Muscle of leg (tissue), 16 donors: ENCODE measurements at places on chromosomes 3 and 15. TPM values are rescaled to one million over a fixed set of nuclear protein-coding genes. Genes with fewer than 3 reads are reported as not detected.

- peak; percentile 54 for DNase-seq
Observed at GRCh38 chr3:13621381-13622221, 72.7 kb downstream of the FBLN2 start.

- peak; percentile 27 for DNase-seq
Observed at GRCh38 chr3:188229177-188229576, 75.2 kb downstream of the LPP start.

DNA sequence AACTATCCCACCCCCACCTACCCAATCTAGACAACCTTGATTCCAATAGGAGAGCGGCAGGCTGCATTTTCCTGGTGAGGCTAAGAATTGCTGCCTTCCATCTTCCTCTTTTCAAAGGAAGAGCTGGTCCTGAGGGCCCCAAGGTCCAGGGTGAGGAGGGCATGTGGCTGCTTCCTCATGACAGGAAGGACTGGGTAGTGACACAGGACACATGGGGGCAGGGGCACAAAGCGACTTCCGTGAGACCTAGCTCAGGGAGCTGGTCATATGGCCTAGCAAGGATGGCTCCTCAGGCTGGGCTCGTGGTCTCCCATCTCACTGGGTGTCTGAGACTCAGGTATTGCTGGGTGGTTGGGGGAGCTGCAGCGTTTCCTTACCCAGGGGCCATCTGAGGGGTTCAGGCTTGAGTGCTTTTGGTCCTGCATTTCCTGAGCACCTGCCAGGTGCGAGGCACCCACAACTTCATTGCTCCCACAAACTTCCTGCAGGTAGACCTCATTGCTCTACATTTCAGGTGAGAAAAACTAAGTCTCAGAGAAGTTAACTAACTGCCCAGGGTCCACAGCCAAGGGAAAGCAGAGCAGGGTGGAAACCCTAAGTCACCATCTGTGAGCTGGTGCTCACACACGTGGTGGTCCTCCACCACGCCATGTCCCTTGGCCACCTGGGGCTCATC lies 160.0 kb upstream of the TLE3 start:
- peak; percentile 62 for DNase-seq

DNA sequence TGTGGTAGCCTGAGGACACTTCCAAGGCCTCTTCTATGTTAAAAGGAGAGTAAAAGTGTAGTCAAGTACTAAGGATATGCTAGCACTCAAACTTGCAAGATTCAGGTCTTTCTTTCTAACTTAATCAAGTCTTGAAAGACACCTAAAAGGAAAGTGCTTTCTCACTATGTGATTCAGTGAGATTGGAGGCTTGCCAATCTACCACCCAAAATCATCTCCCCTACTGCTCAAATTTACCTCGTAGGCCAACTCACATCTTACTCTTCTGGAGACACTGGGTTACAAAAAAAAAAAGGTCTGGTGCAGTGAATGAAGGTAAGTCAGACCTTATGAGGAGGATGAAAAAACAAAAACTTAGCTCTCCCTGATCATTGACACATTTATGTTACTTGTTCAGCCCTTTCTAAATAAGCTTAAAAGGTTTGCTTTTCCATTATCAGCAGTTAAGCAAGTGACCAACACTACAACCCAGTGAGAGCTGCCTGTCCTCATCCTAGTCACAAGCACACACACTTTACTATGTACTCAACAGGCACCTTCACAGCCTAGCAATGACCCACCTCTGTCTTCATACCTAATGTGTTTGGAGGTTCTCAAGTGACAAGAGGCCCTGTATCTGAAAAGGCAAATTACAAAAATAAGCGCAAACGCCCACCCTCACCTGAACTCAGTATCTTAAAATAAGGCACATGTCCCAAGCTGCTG lies 19.6 kb downstream of the SUMF1 start:
- no peak for DNase-seq

The EXD1 gene
- total RNA-seq, result not detected

The LYZL4 gene
- not detected for total RNA-seq

The MRPS22 gene
- 64.7 TPM for total RNA-seq

The CLDN16 gene
- not detected for total RNA-seq
